ENCODE measurements at places on chromosomes 5 and 9. TPM values are rescaled to one million over a fixed set of nuclear protein-coding genes. Genes with fewer than 3 reads are reported as not detected.

GRCh38 chr5:137743031-137743640 is 7.2 kb upstream of the KLHL3 start:
- H3K4me3 ChIP-seq: no peak overlapping the region
- no peaks in the 10 kb centered on the region for H3K27me3 ChIP-seq
- no peak overlapping the region for H3K27ac ChIP-seq
- peak; percentile 77 for DNase-seq
- H3K36me3 ChIP-seq: no peaks in the 10 kb centered on the region

Gene GCNT4
- 1.8 TPM for total RNA-seq

Gene WNT8A
- not detected for total RNA-seq

DNA sequence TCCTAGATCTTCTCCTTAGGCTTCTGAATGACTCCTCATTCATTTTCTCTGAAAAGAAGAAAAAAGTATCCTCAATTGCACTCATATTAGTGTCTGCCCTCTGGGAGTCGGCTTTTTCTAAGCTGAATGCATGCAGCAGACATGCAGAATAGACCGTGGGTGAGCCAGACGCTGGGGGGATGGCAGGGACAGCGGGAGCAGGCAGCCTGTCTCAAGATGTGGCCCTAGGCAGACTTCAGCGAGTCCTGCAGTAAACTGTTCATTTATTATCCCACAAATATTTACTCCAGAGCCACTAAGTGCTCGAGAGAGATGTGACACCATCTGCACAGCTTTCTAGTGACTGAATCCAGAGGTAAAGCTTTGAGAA is 164.9 kb upstream of the RAI14 start:
- H3K4me1 ChIP-seq: peaks cover 28% of the 10 kb centered on the region
- no peak overlapping the region for H3K4me3 ChIP-seq
- no peaks in the 10 kb centered on the region for H3K27me3 ChIP-seq
- H3K36me3 ChIP-seq: no peaks in the 10 kb centered on the region
- DNase-seq: peak; percentile 44
- H3K27ac ChIP-seq: peak overlapping the region; percentile 41

DNA sequence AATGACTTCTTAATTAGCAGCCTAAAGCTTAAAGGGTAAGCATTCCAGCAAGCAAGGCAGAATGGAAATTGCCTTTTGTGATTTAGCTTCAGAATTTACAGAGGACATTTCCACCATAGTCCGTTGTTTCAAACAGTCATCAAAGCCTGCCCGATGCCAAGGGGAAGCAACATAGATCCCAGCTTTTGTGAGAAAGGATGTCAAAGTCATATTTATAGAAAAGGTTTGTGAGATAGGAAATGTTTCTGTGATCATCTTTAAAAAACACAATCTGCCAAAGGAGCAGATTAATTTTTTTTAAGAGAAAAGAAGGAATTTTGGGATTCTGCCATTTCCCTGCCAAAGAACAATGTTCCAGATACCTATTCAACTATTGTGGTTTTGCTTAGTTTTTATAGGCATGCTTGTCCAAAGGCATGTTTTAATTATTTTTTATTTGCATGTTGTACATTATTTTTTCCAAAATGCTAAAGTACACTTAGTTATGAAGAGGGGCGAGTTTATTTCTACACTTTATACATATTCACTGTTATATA is 346.9 kb downstream of the ZNF608 start:
- no peak overlapping the region for H3K27ac ChIP-seq
- H3K4me1 ChIP-seq: peaks cover 5% of the 10 kb centered on the region
- no peak for DNase-seq

DNA sequence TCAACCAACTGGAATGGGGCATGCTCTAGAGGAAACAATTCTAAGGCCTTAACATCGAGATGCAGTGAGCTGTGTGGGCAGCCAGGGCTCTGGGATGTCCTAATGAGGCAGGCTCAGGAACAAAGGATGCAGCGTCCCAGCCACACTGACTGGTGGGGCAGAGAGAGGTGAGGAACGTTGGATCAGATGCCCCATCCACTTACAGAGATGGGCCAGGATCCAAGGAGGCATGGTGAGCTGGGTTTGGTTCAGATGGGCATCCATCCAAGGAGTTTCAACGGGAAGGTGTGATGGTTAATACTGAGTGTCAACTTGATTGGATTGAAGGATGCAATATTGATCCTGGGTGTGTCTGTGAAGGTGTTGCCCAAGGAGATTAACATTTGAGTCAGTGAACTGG is 15.5 kb upstream of the MARCHF6 start:
- no peak for DNase-seq
- no peak overlapping the region for H3K4me3 ChIP-seq
- no peaks in the 10 kb centered on the region for H3K4me1 ChIP-seq
- peaks cover 7% of the 10 kb centered on the region for H3K27me3 ChIP-seq

DNA sequence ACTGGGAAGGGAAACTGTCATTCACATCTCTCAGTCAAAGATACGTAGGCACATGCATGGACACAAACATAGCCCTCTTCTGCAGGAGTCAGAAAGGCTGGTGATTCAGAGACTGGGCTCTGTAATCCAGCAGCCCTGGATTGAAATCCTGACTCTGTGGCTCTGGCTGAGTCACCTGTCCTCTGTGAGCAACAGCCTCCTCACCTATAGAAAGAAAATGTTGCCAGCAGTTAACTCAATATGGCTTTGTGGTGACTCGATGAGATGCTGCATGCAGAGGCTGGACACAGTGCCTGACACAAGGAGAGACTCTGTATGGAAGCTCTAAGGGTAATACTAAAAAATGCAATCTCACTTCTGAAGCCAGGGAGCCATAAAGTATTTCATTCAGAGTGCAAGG is 23.9 kb upstream of the CDKN2AIPNL start:
- no peak overlapping the region for H3K4me3 ChIP-seq
- H3K27ac ChIP-seq: no peak overlapping the region
- H3K27me3 ChIP-seq: no peaks in the 10 kb centered on the region
- no peaks in the 10 kb centered on the region for H3K36me3 ChIP-seq
- peaks cover 31% of the 10 kb centered on the region for H3K4me1 ChIP-seq

DNA sequence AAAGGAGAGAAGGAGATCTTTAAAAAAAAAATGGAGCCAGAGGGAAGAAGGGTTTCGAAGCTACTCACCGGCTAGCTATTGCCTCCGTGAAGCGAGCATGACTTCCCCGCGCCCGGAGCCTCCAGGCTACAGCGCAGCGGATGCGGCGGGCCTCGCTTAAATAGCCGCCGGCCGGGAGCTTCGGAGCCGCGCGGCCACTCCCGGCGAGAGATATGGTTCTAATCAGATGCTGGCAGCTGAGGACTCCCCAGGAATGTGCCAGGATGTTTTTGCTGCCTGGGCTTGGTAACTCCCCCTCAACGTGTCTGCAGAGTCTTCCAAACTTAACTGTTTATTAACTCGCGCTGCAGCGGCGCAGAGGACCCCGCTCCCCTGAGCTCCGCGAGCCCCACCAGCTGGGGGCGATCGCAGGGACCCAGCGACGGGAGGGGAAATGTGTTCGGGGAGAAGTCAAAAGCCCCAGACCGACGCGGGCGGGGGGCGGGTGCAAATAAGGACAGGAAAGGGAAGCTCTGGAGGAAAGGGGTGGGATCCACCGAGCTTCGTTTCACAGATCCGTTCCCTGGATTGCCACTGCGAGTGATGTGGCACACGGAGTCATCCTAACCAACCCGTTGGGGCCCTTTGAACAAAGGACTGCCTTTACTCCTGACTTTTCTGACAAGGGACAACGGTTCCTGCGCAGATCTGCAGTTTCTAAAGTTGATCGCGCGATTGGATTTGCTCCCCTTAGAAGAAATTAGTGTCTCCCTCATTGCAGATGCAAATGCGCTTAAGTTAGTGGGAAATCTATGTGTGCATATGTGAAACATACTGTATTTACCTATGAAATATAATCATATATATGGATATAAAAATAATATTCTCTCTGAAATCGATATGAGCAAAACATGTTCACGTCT is at the start of gene DAB2:
Gene DAB2 (minus strand): TSS at position 245 of the 902 bp plus-strand sequence. CDS start 30,660 bp downstream, outside the sequence.
- H3K4me3 ChIP-seq: peak within 1 kb of the TSS; percentile 99
- H3K27ac ChIP-seq: peak within 1 kb of the TSS; percentile 89
- H3K4me1 ChIP-seq: peaks cover 18% of the 10 kb centered on the region
- H3K36me3 ChIP-seq: peaks cover 6% of the 10 kb centered on the region
- DNase-seq: peak; percentile 96

- no peak for DNase-seq
- peaks cover 54% of the 10 kb centered on the region for H3K4me1 ChIP-seq
Observed at GRCh38 chr9:127971357-127972235, 9.2 kb downstream of the EEIG1 start.

GRCh38 chr5:15995341-15996052 is 184.1 kb downstream of the MARCHF11 start:
- H3K36me3 ChIP-seq: no peaks in the 10 kb centered on the region
- H3K27ac ChIP-seq: no peak overlapping the region
- H3K4me1 ChIP-seq: no peaks in the 10 kb centered on the region

DNA sequence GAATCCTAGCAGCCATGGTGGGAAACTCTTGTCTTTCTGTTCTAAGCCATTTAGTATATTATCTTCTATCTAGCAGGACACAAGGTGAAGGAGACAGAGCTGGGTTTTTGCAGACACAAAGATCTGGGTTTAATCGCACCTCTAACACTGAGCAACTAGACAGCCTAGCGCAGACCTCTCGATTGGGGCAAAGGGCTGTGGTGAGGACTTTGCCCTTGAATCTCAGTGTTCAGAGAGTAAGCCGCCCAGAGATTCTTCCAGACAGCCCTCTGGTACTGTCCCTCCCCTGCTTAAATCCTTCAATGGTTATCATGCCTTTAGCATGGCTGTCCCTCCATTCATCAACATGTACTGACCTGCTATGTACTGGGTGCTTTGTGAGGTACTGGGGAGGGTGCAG is 128.1 kb downstream of the CRB2 start:
- H3K4me3 ChIP-seq: no peak overlapping the region
- no peak for DNase-seq

GRCh38 chr5:7325975-7326913 is 69.7 kb upstream of the ADCY2 start:
- H3K4me1 ChIP-seq: no peaks in the 10 kb centered on the region
- no peak overlapping the region for H3K4me3 ChIP-seq
- DNase-seq: no peak
- H3K36me3 ChIP-seq: no peaks in the 10 kb centered on the region

All from IMR-90 (cell line).